CD8-positive, alpha-beta T cell (primary cell): ENCODE measurements at places on chromosomes 6 and 20. TPM values are rescaled to one million over a fixed set of nuclear protein-coding genes. Genes with fewer than 3 reads are reported as not detected.

Gene RGS17
- total RNA-seq, result not detected

Gene GDAP1L1
- total RNA-seq, result not detected

Gene GPR63
- not detected for total RNA-seq

Gene TUBB1
- not detected for total RNA-seq

Gene HTR1E
- not detected for total RNA-seq

Gene CALHM4
- total RNA-seq, result not detected

Gene MUCL3
- total RNA-seq, result not detected

Gene MRAP2
- not detected for total RNA-seq

Gene OR2B6
- not detected for total RNA-seq

Gene LZTS3
- 37.4 TPM for total RNA-seq

Gene SMPDL3A
- not detected for total RNA-seq

Gene TMEM244
- not detected for total RNA-seq

Gene HRH3
- not detected for total RNA-seq

Gene CBLN4
- not detected for total RNA-seq

Gene FHL5
- not detected for total RNA-seq

Gene TP53TG5
- total RNA-seq, result not detected

Gene SCRT2
- total RNA-seq, result not detected

Gene C20orf202
- total RNA-seq, result not detected

Gene BMP6
- not detected for total RNA-seq

Gene PRRT1
- total RNA-seq, result 3.1 TPM

Gene PTPRK
- 17.2 TPM for total RNA-seq

Gene TCP11
- not detected for total RNA-seq

Gene FAM162B
- not detected for total RNA-seq

Gene DCDC2
- total RNA-seq, result not detected

Gene SMLR1
- total RNA-seq, result not detected

Gene MTFR2
- 1.5 TPM for total RNA-seq
